ENCODE measurements at places on chromosomes 16 and 17.

DNA sequence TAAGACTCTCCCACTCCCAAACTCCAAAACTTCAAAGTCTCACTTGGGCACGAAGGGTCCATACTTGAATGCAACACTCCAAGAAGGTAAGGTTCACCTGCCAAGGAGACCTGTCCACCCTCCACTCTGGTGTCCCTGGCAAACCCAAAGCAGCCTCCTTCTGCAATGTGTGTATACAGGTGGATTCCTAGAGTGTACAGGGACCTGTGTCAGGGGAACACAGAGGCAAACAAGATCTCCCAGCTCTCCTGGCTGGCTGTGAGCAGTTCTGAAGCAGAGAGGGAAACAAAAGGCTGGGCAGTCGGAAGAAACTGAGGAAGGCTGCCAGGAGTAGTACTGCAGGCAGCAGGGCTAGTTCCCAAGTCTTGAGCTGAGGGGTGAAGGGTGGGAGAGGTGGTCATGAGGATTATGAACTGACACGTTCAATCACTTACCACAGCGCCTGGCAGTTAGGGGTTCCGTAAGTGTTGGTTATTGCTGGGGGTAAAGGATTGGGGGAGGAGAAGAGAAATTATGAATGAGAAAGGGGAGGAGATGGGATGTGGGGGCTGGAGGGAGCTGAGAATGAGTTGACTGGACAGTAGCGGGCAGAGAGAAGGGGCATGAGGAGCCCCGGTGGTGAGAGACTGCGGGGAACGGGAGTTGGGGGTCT is 795 bp downstream of the KCTD13 start:
- DNase-seq: no peak

- DNase-seq: no peak
These were observed 133.1 kb downstream of the SPECC1 start for GRCh38 chr17:20142268-20142667.

DNA sequence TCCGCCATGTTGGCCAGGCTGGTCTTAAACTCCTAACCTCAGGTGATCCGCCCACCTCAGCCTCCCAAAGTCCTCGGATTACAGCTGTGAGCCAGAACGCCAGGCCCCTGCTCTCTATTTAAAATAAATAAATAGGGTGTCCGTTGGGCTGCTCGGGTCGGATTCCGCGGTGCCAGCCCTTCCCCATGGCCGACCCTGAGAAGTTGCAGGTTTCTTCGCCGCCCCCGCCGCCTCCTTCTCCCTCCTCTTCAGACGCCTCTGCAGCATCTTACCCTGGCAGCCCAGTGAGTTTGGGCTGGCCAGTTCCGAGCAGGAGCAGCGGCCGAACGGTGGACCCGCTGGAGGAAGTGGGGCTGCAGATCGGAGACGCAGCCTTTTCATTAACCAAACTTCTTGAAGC is 1.7 kb upstream of the LUC7L start:
- no peak for DNase-seq

DNA sequence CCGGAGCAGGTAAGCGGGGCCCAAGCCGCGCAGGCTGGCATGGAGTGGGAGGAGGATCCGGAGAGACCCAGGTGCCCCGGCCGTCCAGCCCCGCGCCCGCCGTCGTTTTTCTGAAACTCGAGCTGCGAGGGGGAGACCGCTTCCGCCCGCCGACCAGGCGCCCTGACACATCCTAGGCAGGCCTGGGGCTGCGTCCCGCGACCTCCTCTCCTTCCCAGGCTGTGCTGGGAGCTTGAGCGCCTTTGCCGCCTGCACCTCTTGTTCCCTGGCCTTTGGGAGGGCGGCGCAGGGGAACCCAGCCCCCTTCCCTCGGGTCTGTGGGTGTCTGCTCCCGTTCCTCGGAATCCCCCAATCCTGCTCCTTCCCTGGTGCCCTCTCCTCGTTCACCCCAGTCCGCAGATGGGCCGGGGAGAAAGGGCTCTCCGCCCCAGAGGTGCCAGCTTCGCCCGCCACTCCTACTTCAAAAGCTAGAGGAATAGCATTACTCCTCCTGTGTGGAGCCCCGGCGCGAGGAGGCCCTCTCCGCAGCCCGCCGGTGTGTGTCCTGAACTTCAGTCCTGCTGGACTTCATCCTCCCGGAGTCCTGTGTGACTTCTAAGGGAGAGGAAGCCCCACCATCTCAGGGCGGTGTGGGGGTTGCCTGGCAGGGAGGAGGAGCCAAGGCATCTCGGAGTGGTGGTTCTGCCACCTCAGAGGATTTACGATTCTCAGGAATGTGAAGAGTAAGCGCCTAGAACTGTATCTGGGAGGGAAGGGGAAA is 1.0 kb downstream of the NHERF1 start:
- DNase-seq: peak; percentile 58

- no peak for DNase-seq
These were observed 4.1 kb downstream of the SLC9A5 start for GRCh38 chr16:67252609-67253497.

DNA sequence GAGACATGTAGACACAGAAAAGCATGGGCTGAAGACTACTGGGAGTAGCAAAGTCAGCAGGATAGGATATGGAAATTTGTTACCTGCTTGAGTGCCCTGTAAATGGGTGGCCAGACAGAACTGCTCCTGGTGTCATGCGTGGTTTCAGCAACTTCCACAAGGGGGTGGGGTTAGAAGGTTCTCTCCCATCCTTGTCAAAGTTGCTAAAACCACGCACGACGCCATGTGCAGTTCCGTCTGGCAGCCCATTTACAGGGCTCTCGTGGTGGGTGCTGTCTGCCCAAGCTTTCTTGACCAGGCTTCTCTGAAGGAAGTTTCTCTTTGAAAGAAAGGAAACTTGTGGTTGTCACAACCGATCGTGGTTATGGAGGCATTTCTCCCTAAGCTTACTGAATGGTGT is 6.9 kb upstream of the DBNDD1 start:
- DNase-seq: no peak

DNA sequence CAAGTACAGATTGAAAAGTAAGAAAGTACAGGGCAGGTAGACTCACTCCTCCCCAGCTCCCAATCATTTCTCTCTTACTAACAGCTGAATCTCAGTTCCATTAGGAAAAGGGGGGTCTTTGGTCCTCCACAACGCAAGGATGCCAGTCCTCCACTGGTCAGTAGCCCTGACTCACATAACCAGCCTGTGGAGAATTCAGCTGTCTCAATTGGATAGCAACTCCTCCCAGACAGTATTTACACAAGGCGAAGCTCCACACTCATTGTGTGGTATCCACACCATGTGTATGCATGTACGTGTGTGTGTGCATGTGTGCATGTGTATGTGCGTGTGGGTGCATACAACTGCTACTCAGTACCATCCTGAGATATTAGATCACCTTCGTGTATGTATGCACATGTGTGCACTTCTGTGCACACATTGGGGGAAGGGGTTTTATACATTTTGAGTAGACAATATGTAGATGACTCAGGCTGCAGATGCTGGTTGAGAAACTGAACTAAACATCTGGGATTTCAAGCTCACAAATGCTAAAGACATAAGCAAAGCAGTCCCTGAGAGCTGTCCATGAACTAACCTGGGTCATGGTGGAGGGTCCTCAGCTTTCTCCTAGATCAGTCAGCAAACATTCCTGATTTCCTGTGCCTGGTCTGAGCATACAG is 240.1 kb downstream of the SLC39A11 start:
- no peak for DNase-seq

GRCh38 chr17:70268383-70268782 is 99.1 kb downstream of the KCNJ2 start:
- no peak for DNase-seq

GRCh38 chr17:78692460-78693010 is 89.5 kb downstream of the CYTH1 start:
- no peak for DNase-seq

DNA sequence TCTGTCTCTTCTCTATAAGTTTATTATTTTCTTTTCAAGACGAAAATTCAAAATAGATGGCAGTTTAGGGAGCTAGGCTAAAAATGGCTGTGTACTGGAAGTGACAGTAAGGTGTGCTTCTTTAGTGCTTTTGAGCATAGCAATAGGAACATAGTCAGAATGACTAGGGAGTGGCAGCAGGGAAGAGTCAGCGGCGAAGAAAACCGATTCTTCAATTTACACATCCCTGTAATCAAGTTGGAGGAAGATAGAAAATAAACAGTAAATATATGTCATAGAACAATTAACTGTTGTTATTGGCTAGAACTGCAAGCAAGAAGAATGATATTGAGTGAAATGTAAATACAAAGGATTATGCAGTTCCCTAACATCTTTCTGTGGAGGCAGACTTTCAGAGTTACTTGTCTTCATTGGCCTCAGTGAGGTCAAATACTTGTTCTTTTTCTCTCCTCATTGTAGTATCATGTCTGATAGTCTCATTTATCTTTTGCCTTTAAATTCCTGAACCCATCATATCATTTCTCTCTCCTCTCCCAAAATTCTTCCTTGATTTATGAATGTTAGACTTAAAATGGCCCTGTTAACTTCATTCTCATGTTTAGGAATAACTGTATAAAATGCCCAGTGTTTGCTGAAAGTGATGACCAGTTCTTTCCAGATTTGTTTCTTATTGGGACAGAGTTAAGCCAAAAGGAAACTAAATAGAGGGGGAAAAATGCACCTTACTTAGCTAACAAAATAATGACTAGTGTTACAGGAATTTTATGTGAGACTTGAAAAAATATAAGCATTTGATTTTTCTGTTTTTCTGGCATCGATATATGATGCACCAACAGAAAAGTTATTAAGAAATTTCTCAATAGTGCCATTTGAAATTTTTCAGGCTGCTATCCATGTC is 211.4 kb downstream of the BCAS3 start:
- DNase-seq: no peak

- peak; percentile 33 for DNase-seq
These were observed 30.3 kb downstream of the CPSF4L start for GRCh38 chr17:73231395-73231794.

DNA sequence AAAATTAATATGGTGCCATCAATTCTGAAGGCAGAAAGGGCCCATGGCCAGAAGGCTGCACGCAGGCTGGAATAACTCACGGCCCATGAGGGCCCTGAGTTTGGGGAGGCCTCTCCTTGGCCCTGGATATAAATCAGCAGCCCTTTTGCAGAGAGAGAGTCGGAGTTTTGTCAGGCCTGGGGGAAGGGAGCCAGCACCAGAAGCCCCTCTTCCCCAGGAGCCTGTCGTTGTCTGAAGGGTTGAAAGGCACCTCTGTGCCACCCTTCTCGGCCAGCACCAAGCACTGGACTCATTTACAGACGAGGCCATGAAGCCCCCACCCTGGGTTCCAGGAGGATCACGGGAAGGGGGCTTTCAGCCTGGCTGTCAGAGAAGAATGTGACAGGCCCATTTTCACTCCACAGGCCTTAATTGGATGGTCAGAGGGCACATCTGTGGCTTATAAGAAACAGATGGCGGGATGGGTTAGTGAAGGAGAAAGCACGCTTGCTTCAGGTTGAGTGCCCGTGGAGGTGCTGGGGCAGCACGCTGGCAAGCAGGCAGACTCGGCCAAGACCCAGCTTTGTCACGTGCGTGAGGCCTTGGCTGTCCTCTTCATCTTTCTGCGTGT is 140.6 kb downstream of the CLEC16A start:
- DNase-seq: no peak

- no peak for DNase-seq
These were observed 604.0 kb upstream of the SALL1 start for GRCh38 chr16:51755039-51755501.

GRCh38 chr16:68349838-68350410 is 39.1 kb downstream of the PRMT7 start:
- no peak for DNase-seq

DNA sequence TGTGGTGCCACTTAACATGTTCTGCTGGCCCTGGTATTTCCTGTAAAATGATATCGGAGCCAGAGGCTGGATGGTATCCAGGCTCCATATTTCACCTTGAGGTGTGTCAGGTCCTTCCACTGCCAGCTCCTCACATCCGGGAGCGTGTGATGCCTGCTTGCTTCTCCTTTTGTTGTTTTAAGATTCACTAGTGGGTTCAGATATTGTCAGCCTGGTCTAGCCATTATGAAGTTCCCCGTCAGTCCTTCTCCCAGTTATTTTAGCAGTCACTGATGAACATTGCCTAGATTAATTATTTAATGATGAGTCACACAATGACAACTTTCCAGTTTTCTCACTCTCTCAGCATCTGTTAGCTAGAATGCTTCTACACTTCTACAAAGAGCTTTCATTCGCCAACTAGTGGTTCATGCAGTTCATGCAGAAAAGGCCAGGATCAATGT is 11.3 kb downstream of the DNAAF1 start:
- DNase-seq: peak; percentile 23

DNA sequence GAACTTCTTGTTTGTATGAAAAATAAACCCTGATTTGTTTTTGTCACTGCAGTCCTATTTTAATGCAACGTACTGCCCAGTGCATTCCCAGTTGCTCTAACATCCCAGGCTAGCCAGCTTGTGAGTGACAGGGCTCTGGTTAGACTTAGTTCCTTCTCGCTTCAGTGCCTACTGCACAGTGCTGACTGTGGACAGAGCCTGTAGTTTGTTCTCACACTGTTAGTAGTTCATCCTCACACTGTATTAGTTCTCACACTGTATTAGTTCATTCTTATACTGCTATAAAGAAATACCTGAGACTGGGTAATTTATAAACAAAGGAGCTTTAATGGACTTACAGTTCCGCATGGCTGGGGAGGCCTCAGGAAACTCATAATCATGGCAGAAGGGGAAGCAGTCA is 116.6 kb upstream of the SALL1 start:
- DNase-seq: no peak

DNA sequence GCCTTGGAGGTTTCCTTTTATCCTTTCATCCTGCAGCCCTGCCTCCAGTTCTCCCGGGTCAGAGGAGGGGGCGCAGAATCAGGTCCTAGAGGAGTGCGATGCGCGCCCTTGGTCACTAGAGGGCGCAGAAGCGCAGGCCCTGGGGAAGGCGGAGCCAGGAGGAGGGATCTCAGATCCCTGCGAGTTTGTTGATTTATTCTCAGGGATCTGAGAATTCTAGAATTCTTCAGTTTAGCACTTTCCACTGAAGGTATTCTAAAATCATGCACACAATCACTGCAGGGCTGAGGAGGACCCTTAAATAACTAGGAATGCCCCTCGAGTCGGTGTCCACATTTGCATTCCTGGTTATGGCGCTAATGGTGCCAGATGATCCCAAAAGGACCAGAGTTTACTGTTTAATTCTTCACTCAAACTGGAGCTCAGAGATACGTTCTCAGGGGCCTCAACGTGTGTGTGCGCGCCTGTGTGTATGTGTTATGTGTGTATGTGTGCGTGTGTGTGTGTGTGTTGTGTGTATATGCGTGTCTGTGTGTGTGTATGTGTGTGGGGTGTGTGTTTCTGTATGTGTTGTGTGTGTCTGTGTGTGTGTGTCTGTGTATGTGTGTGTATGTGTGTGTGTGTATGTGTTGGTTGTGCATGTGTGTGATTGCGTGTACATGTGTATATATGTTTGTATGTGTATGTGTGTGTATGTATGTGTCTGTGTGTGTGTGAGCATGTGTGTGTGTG is 6.9 kb upstream of the ELAC2 start:
- DNase-seq: peak; percentile 58

GRCh38 chr16:29991571-29991904 is 3.9 kb downstream of the HIRIP3 start:
- DNase-seq: no peak

DNA sequence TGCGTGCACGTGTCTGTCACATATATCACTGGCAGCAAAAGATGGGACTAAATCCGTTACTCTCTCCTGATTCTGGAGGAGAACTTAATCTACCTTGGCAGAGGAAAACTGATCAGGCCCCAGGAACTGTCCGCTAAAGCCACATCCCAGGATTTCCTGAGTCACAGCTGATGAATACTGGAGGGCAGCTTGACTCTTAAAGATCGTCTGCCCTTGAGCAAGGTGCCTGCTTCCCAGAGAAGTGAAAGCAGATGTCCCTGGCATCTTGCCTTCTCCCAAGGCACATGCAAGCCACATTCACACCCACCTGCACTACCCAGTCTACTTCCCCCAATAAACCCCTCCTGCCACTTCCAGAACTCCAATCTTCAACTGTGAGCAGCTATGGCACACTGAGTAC is 99.8 kb downstream of the CPPED1 start:
- DNase-seq: no peak

GRCh38 chr16:9144106-9144505 is 52.7 kb downstream of the HAPSTR1 start:
- DNase-seq: no peak

All from fibroblast of villous mesenchyme (primary cell).